ENCODE measurements at places on chromosomes 6 and 20.

DNA sequence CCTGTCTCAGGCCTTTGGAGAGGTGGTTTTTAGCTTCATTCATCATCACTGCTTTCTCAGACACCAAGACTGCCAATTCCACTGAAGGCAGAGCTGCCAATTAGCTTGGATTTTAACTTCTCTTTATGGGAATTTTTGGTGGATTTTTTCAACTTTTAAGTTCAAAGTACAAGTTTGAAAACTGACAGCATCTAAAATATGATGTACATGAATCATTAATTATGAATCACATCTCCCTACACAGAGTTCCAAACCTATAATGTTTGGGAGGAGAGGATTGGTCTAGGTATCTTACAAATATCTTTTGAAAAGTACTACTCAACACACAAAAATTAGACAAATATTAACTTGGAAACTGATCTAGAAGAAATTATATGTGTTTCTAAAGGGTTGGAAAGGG is 25.5 kb downstream of the CNKSR3 start:
- no peak for DNase-seq

DNA sequence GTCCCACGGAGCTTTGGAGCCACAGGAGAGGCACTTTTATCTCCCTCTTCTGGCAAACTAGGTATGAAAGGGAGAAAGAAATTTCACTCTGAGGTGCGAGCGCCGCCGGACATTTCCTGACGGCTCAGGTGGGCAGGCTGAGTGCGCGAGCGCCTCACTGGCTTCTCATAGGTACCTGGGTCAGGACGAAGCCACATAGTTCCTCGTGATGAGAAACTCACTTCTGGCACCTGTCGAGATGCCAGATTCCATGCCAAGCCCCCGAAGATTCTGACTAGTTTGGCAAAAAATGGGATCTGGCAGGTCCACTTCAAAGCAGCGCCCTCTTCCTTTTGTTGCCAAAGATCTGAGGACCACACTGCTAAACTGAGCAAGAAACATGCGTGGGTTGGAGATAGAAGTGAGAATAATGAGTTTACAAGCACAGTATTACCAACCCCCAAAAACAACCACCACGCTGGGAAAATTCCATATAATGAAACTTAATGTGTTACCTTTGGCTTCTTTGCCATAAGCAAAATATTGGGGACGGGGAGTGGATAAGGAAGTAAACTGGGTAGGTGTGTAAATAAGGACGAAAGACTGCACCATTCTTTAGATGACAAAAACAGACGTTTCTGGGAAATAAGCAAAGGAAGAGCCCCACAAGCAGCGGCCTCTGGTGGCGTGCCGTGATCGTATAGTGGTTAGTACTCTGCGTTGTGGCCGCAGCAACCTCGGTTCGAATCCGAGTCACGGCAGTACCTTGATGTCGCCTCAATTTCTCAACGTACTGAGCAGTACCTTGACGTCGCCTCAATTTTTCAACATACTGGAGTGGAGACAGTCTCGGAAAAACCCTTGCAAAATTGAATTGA is 89.8 kb upstream of the PRSS16 start:
- no peak for DNase-seq

DNA sequence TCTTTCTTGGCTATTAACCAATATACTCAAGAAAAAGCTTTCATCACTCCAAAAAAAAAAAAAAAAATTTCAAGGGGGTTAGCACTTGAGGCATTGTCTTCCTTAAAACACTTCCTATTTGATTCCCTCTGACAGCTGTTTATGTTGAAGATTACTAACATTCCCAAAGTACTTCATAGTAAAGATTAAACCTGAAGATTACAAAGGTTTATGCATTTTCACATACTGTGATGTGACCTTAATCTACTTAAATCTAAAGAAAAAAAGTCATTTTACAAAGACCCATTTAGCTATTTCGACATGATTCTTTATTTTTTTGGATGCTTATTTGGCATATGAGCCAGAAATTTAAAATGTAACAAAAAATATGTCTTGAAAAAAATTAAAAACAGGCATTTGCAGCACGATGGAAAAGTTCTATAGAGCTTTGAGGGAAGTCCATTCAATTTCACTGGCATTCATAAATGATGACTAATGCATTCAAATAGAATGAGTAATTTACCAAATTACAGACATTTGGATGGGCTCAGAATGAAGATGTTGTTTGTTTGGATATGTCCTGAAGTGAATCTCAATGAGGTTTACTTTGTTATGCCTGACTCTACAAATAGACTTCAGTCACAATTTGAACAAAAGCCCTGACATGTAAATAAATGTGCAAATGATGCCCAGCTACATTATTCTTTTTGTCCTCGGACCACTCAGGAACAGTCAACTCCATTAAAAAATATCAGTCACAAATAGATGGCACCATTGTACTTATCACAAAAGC is 674.6 kb upstream of the MARCKS start:
- DNase-seq: no peak

DNA sequence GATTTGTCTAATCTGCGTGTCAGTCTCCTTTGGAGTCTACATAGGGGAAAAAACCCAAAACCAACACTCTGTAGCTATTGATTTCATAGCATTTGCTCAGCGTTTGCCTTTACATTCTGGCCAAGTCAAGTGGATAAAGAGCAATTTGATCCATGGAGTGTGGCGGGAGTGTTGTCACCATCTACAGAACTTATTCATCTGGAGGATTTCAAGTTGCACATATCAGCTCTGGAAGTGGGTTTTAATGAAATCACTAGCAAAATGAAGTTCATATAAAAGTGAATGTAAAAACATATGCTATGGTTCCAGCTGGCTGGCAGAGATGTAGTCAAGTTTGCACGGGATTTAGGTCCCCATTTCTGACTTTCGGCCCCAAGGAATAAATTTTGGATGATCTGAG is 219.7 kb upstream of the SUPT3H start:
- no peak for DNase-seq

- no peak for DNase-seq
Measured at GRCh38 chr20:431012-431904, 23.2 kb downstream of the RBCK1 start.

GRCh38 chr20:2521369-2522305 is 12.9 kb upstream of the ZNF343 start:
- no peak for DNase-seq

DNA sequence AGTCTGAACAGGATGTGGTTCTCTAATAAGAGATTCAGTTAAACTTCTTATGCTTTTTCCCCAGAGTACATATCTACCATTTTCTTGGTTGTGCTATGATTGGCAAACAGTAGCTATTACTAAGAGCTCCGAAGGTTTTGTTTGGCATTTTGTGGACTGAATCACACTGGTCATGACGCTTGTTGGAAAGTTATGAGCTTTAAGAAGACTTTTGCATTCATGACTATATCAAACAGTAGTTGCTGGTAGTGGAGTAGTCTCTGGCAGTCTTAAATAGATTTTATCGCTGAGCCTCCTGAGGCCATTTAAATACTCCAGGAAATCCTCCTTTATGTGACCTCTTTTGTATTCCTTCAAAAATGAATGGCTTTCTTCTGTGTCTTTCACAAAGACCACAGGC is 40.8 kb downstream of the CCDC170 start:
- DNase-seq: no peak

- no peak for DNase-seq
Measured at GRCh38 chr6:153130515-153131036, 506 bp downstream of the RGS17 start.
